Brain microvascular endothelial cell (primary cell): ENCODE measurements at places on chromosomes 5 and 9.

DNA sequence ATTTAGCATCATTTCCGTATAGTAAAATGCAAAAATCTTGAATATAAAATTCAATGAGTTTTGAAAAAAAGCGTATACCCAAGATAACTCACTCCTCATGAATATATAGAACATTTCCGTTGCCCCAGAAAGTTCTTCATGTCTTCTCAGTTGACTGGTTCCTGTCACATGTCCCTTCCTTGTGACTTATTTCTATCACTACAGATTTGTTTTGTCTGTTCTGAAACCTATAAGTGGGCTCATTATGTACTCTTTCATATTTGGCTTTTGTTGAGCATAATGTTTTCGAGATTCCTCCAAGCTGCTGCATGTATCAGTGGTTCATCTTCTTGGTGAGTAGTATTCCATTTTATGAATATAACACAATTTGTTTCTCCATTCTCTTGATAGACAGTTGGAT is 11.0 kb upstream of the HACD4 start:
- no peak for DNase-seq

DNA sequence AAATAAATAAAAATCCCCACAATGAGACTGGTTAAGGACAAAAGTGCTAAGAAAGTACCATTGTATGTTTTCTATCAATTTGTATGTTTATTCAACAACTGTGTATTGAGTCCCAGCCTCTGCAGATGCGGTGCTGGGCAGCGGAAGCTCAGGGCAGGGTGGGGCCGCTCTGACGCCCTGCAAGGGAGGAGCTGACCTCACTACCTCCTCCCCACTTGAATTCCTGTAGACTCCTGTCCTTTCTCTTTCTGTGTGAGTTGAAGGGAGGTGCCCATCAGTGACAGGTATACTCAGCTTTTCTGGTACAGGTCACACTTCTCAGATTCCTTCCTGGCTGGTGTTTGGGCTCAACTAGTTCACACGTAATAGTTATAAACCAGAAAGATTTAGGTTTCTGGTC is 27.0 kb downstream of the ANGPTL2 start:
- no peak for DNase-seq

- DNase-seq, result no peak
Observed at GRCh38 chr9:69468380-69468779, 143.4 kb downstream of the ENTREP1 start.

- DNase-seq, result no peak
Observed at GRCh38 chr9:126233175-126233574, 93.5 kb upstream of the MVB12B start.

DNA sequence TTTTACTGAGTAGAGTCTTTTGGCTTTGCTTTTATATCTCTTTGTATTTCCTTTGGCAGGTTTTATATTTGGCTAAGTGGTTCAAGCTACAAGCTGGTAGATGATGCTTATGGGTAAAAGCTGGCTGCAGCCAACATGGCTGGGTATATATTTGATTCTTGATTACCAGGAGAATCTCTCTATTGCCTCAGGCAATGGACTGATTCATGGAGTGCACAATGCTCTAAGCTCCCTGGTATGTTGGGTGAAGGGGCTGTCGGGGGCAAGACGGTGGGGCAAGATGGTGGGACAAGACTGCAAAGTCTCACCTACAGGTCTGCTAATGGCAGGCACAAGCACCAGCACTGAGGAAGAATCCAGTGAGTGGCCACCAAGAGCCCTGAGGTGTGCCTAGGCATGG is 366.6 kb downstream of the DMAC1 start:
- no peak for DNase-seq

GRCh38 chr9:130518233-130518632 is 61.1 kb upstream of the FUBP3 start:
- DNase-seq, result no peak

- DNase-seq, result no peak
Observed at GRCh38 chr5:170755679-170756456, 27.7 kb upstream of the GABRP start.

DNA sequence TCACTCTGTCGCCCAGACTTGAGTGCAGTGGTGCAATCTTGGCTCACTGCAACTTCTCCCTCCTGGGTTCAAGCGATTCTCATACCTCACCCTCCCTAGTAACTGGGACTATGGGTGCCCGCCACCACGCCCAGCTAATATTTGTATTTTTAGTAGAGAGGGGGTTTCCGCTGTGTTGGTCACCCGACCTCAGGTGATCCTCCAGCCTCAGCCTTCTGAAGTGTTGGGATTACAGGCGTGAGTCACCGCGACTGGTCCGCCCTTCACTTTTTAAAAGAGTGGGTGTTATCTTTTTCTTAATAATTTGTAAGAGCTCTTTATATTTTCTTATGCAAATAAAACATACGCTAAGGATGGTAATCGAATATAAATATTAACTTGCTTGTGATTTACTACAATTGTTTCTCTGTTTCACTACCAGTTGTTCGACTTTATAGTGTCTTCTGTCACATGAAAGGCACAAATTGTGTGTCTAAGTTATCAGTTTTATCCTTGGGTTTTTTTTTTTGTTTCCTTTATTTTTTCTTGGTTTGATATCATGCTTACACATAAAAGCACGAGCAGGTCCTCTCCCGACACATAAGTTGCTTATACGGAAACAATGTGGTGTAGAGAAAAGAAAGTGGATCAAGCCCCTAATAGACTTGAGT is 1.9 kb upstream of the GPBP1 start:
- DNase-seq, result no peak
